ENCODE measurements at places on chromosomes 5 and 9.

DNA sequence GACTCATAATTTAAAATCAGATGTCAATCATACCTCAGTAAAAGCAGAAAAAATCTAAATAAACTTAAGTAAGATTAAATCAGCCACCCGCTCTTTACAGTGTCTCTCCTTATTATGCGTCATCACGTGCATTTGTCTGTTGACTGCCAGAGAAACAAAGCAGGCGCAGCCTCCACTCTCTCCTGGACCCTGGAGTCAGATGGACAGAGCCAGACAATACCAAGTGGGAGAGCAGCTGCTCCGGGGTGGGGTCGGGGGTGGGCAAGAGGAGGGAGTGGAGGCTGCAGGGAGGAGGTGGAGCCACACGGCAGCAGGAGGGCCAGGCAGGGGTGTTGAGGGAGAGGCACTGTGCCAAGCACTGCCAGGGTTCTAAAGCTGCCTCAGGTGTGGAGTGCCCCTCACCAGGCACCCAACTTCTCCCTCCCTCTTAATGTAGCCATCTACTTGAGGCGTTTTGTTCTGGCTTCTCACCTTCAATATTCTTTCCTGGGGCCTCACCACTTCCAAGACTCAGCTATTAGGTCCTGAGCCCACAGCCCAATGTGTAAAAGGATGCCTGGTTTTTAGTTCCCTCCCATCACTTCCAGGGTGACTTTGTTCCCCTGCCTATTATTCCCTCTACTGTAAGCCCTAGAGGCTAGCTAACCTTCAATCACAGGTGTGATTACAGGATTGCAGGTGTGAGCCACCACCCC is 96.3 kb downstream of the GLDC start:
- DNase-seq: no peak

DNA sequence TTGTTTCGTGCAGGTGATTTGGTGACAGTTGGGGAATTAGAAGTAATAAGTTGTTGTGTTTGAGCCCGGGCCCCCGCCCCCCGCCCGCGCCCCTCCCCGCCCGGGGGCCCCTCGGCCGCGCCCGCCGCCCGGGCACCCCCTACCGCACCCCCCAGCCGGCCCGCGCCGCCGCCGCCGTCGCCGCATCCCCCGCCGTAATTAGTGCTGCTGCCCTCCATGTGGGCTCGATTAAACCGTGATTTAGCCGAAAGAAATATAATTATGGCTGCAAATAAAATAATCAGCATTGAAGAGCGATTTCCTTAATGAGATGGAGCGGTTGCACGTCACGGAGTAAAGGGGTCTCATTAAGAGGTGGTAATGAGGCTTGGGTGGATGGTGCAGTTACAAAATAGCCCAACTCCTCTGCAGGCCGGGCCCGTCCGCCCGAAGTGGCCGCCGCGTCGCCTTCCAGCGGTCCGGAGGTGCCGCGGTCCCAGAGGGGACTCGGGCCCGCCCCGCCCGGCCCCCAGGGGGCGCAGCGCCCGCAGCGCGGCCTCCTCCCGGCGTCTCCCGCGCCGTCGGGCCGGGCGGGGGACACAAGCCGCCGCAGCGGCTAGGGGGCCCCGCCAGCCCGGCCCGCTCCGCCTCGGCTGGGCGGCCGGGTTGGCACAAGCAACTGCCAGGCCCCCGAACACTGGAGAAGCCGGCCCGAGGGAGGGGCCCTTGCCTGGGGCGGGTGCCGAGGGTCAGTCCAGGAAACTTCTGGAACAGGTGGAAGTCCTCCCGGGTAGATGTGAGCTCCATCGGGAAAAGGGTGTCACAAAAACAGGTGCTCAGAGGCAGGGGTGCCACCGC is 6.9 kb upstream of the OTP start:
- DNase-seq: peak; percentile 28

DNA sequence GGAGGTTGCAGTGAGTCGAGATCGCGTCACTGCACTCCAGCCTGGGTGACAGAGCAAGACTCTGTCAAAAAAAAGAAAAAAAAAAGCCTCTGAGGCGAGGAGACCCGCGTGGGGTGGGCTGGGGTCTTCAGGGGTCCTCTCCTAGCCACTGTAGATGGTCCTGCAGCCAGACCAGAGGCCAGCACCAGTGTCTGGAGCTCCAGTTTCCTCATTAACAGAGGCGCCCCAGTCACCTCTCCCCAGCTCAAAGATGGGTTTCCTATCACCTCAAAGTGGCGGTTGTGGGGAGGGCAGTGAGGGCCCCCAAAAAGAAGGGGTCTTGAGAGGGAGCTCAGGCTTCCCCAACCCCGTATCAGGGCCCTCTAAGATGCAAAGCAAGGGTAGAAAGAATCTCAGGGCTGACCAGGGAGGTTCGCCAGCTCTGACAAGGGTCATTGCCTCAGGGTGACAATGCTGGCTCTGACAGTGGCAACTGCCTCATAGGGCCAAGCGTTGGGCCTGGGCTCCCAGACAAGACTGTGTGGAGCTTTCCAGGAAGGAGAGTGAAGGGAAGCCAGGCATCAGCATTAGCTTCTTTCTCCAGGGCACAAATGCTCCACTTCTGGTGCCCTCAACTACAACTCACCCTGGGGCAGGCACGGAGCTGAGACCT is 15.0 kb downstream of the STK10 start:
- DNase-seq: no peak

- DNase-seq: no peak
Observed at GRCh38 chr9:68851657-68852056, 146.6 kb downstream of the PIP5K1B start.

GRCh38 chr9:128361986-128362646 is 9.1 kb upstream of the URM1 start:
- DNase-seq: peak; percentile 79

GRCh38 chr9:99515895-99516656 is 294.0 kb downstream of the SEC61B start:
- no peak for DNase-seq

GRCh38 chr9:104961238-104961637 is 33.3 kb upstream of the ABCA1 start:
- no peak for DNase-seq

DNA sequence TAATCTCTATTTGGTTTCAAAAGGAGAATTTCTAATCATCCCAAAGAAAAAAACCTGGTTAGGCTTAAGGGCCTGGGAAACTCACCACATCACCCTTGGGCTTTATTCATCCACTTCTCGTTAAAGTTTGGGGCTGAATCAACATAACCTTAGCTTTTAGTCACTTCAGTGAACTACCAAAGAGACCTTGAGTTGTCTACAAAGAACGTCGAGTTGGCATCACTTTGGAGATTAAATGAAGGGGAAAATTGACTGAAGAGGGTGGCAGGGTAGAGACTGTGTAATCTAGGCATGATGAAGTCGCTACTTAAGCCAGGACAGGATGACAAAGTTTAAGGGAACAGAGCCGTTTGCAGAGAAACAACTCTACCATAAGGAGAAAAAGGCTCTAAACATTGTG is 341.4 kb downstream of the RAB3C start:
- DNase-seq: no peak

DNA sequence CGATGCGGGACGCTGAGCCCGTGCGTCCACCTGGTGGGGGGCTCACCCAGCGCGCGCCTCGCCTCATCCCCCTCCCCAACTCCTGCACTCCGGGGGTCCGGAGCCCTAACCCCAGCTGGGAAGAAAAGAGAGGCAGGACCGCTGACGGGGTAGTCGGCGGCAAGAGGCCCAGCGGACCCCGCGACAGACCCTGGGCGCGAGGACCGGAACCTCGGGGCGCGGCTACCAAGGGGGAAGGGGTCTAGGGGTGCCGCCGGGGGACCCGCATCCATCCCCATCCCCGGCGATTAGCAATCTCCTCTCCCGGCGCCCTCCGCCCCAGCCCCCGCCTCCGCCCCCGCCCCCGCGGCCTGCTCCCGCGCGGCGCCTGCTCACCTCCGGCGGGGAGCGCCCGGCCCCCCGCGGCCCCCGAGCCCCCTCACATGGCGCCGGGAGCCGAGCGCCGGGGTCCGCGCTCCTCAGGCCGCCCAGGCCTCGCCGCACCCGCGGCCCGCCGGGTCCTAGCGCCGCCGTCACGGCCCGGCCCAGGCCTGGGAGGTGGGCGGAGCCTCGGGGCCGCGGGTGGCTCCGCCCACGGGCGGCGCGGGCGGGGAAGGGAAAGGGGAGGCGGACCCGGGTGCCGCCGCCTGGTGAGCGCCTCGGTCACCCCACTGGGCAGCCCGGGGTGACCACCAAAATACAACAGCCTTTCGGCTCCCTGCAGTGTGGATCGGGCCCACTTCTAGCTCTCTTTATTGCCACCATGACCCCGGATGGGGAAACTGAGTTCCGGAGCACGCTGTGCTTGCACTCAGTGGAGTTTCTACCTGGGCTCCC is at the start of gene ST6GALNAC6:
ST6GALNAC6 (minus strand) TSS at position 476 of the 816 bp plus-strand sequence. CDS start 1,622 bp downstream, outside the sequence.
- peak; percentile 75 for DNase-seq

DNA sequence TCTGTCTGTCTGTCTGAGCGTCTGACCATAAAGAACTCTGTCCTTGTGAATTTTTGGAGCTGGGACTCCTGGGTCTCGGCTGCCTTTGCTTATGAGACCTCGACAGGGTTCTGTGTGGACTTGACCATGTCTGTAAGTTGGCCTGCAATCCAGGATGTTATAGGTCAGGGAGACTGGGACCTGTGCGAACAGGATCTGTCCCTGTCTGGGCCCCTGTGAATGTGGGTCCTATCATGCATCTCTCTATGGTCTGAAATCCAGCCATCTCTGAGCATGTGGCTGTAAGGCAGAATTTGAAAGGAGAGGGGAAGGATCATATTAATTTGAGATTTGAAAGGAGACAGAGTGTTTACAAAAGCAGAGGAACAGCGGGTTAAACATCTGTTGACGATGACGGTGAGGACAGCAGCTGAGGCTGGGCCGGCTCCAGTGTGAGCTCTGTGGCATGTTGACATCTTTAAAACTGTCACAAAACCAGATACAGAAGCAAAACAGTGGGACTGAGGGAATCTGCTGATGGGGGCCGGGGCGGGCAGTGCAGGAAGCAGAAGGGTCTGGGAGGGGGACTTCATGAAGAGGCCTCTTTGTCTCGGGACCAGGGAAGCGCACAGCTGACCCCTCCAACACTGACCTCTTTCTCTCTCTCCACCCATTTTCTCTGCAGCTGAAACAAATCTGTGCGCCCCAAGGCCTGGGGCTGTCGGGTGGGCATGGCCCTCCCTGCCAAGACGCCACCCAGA is 19.1 kb upstream of the MVB12B start:
- DNase-seq: no peak

GRCh38 chr5:101535626-101536025 is 632.5 kb upstream of the ST8SIA4 start:
- no peak for DNase-seq

DNA sequence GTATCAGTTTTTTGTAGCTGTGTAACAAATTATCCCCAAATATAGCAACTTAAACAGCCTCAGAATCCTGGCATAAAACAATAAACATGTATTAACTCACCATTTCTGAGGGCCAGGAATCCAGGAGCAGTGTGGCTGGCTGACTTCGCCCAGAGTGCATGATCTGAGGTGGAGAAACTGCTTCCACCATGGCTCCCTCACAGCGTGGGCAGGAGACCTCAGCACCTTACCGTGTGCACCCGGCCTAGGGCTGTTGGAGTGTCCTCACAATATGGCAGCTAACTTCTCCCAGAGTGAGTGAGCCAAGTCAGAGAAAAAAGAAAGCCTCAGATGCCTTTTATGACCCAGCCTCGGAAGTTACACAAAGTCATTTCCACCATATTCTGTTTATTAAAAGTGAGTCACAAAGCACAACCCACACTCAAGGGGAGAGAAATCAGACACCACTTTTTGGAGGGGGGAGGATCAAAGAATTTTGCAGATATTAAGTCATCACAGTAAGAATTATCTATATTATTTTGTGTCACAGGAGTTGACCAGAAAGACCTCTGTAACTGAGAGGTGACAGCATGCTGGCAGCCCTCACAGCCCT is 59.6 kb downstream of the TSTD2 start:
- no peak for DNase-seq

DNA sequence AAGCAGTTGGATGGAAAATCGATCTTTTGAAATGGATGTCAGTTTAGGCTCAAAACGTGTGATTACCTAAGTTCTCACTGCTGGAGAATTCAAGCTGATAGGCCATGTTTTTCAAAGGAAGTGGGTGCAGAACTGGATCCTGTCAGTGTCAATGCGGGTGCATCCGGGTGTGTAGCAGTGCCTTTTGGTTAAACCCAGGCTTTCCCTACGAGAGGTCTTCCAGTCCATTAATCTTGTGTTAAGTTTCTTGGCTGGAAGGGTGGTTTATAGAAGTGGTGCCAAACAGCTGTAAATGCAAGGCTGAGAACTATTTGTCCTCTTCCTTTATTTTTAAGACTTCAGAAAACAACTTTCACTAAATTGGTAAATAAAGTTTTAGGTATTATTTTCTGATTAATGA is 71.9 kb downstream of the DAPK1 start:
- DNase-seq: peak; percentile 45

GRCh38 chr9:128225770-128226411 is 22.7 kb downstream of the DNM1 start:
- DNase-seq: no peak

- no peak for DNase-seq
Observed at GRCh38 chr9:93143830-93144530, 9.9 kb upstream of the NINJ1 start.

GRCh38 chr5:141186897-141187512 is at the start of gene PCDHB9:
Gene PCDHB9, plus strand, starts transcription at chr5:141187161. Its CDS starts 158 bp downstream, at chr5:141187319.
- no peak for DNase-seq

- no peak for DNase-seq
Observed at GRCh38 chr5:157076558-157076957, 17.6 kb upstream of the HAVCR1 start.

DNA sequence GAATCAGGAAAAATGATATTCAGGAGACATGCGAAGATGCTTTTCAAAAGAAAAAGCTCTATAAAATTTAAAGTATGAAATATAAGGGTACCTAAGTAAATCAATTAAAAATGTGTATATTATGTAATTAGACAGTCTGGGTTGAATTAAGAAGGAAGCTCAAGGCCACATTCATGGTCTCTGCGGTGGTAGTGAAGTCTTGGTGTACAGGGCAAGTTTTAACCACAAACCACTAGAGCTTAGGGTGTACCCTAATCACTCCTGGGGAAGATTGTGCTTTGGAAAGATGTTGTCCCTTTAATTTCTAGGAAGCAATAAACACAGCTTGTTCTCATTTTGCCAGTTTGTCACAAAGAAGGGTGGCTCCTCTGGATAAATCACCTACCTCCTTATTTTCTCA is 287.2 kb upstream of the ZNF608 start:
- DNase-seq: no peak

DNA sequence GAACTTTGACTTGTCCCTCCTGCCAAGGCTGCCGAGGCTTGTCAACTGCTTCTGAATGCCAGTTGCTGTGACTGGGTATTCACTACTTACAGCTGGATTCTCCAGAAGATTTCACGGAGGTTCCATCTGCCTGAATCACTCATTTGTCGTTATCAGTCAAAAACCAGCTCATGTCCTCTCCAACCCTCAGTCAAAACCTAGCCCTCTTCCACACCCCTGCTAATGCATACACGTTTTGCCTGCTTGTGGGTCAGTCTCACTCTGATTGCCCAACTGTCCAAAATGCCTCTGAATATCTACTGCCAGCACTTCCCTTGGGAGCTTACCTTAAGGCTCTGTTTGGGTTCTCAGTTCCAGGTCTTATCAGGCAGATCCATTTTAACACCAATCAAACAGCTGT is 238.6 kb upstream of the TMEM161B start:
- DNase-seq: no peak

Measured in ACHN (cell line).